ENCODE measurements at places on chromosomes 12 and 14.

- no peak for DNase-seq
Measured at GRCh38 chr12:120498870-120499515, 3.1 kb downstream of the DYNLL1 start.

- no peak for DNase-seq
Measured at GRCh38 chr14:22539831-22540230, 49.2 kb downstream of the DAD1 start.

DNA sequence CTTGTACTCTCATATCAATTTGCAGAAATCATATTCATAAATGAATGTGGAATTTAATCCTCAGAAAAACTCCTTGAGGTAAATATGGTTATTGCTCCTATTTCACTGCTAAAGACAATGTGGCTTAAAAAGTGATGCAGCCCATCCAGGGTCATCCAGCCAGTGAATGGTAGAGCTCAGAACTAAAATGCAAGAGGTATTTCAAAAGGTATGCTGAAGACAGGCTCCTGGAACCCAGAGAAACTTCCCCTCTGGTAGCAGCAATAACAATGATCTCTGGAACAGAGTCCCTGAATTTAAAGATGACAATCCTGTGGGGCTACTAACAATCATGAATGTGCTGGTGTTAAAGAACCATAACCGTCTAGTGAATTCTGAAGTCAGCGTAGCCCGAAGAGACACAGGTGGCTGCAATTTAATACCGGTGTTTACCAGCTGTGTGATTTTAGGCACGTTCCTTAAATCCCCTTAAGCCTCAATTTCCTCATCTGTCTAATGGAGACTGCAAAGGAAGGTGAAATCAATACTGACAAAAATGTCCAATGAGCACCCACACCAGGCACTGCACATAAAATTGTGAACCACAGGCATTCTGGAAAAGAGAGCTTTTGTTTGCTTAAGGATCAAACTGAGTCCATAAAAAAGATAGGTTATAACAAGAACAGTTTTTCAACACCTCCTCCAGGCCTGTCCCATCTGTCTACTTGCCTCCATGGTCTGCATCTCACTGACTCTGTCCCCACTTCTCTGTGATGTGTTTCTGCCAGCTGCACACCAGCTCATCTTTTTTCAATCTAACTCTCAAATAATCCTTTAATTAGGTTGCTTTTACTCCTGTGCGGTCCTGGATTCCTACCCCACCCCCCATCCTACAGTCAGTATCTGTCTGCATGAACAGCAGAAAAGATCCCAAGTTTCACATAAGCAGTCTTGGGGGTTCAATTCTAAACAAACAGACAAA lies 10.5 kb downstream of the TM7SF3 start:
- no peak for DNase-seq

DNA sequence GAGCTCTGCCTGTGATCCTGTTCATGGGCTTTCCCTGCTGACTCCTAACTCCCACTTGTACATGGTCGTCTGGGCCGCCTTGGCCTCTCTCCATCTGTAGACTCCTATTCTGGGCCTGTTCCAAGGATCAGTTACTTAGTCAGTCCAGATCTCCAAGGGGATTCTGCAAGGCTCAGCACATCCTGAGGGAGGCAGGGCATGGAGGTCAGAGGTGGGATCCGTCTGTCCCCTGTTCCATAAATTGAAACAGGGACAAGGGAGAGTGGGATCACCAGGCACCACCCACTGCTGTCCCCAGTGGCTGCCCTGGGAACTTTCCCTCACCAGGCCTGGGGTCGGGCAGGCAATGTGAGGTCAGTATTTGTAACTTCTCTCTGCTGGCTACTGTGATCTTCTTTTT lies 43.5 kb downstream of the KCTD10 start:
- no peak for DNase-seq

GRCh38 chr14:22387776-22388241 lies 201.2 kb downstream of the DAD1 start:
- DNase-seq, result no peak

DNA sequence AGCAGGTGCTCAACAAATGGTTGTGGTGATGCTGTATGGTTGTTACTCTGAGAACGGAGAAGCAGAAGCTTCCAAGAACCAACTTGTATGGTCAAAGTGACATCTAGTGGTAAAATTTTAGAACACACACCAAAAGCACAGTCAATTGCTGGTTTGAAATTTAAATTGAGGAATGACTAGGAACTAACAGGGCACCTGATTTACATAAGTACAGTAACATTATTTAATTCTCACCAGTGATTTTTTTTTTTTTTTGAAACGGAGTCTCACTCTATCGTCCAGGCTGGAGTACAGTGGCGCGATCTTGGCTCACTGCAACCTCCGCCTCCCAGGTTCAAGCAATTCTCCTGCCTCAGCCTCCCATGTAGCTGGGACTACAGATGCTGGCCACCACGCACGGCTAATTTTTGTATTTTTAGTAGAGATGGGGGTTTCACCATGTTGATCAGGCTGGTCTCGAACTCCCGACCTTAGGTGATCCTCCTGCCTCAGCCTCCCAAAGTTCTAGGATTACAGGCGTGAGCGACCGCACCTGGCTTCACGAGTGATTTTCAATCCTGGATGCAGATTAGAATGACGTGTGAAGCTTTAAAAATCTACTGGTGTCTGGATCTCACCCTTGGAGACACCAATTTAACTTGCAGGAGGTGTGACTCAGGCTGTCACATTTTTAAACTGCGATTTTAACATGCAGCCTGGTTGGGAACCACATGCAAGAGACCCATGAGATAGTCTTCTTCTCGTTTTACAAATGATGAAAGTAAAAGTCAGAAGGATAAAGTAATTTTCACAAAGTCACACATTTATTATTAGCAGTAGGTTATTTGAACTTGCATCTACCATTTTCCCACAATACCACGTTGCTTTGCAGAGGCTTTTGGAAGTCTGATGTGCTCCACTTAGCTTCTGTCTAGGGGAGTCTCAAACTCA lies 14.1 kb upstream of the NUMB start:
- DNase-seq, result no peak

DNA sequence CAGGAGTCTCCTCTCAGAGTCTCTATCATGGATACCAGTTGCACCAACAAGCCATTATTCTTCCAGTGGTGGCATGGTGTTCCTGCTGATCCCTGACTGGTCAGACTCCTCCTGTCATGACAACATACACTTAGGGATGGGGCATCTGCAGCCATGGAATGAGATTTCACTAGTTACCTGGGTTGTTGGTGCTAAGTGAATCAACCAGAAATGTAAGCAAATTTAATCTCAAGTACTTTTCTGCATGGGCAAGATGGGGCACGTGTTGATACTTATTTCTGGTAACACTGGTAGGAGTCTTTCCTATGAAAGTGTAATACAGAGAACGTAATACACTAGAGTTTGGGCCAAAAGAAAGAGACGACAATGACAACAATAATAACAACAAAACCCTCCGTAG lies 211.5 kb upstream of the FOXN3 start:
- DNase-seq, result no peak

DNA sequence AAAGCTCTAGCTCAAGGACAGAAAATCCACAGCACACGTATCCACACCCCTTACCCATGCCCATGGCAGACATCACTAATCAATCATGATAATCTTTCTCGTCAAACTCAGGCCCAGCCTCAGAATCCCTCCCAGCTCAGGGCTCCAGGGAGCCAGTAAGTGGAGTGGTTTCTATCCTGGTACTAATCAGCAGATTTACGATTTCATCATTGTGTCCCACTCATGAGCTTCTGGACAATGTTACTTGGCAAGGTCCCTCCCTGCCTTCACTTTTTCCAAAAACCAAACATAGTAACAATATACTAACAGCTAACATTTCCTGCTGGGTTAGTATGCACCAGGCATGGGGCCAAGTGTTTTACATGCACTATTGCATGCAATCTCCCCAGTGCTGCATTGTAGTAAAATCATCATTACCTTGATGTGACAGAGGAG lies 45.8 kb upstream of the NCOR2 start:
- DNase-seq, result no peak

DNA sequence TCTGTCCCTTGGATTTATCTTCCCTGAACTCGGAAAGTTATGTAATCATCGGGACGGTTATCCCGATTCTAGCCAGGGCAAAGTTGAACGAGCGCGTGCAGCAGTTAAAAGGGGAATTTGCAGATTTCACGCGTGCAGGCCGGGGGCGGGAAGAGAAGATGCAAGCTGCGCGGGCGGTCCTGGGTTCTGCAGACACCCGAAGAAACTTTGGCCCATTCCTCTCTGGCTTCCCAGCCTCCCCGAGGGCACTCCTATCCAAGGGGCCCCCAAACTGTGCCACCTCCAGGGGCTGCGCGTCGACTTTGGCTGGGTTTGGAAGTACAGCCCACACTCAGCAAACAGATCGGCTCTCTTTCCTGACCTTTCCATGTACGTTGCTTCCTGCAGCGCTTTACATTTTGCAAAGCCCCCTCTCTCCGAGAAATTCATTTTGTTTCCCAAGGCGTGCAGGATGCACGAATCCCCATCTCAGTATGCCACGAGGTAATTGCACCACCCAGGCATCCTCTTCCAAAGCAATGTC lies 941 bp upstream of the PPP1CC start:
- no peak for DNase-seq

DNA sequence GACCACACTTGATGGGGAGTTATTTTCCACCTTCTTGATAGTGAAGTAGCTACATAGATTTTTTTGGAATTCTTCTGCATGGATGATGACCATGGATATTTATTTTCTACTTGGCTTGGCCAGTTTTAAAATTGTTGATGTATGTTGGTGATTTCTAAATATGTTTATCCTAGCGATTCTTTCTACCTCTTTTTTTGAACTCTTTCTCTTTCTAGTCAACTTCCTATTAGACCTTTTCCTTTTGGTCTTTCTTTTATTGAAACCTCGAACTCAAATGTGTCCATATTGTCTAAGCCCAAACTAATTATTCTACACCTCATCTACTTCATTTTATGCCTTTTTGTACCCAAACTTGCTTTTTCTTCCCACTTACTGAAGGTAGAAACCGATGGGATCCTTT lies 37.0 kb downstream of the CCDC91 start:
- DNase-seq, result no peak

GRCh38 chr12:132559652-132560363 lies 50.6 kb downstream of the LRCOL1 start:
- peak; percentile 10 for DNase-seq

GRCh38 chr14:49977126-49977841 lies 84.4 kb downstream of the ARF6 start:
- DNase-seq, result no peak

DNA sequence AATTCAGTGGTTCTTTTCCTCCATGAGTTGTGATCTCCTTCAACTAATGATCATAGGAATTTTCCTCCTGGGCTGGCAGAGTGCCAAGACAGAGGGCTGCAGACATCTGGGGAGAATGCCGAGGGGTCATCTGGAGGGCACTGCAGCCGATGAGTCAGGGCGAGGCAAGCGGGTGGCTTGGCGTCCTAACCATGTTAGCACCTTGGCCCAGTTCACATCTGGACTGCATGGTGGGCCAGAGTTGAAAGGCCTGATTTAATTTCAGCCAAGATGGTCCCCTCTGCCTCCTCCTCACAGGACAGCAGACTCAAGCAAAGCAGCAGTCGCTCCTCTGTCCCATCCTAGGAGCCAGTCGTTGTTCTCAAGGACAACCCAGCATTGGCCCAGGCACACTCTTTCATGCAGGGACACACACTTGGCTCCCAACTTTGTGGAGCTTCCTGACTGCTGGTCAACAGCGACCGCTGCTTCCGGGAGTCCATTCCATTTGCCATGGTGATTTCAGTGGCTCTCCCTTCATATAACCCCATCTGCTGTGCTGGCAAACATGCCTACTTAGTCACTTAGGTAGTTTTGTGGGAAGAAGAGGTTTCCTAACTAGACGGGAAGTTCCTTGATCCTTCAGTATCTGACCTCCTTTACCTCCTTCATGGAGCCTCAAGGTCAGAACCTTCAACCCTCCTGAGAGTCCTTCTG lies 161.8 kb downstream of the TTC8 start:
- no peak for DNase-seq

DNA sequence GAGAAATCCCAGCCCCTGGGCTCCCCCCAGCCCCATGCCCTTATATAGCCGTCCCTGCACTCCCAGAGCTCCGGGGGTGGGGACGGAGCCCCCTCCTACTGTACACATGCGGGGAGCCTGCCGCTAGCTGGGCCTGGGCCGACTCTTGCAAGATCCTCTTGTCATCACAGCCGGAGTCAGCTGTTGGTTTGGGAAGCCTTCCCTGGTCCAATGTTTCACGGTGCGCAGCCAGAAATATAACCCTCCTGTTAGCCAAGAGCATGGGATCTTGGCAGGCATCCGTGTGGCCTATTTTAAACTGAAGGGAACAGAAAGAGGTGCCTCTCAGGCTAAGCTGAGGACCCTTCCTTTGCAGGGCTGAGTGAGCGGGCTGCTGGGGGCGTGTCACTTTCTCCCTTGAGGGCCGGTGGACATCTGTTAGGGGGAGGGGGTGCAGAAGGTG lies 175.3 kb downstream of the TSPAN9 start:
- DNase-seq, result no peak

GRCh38 chr12:110862329-110862728 lies 15.5 kb downstream of the CCDC63 start:
- no peak for DNase-seq

DNA sequence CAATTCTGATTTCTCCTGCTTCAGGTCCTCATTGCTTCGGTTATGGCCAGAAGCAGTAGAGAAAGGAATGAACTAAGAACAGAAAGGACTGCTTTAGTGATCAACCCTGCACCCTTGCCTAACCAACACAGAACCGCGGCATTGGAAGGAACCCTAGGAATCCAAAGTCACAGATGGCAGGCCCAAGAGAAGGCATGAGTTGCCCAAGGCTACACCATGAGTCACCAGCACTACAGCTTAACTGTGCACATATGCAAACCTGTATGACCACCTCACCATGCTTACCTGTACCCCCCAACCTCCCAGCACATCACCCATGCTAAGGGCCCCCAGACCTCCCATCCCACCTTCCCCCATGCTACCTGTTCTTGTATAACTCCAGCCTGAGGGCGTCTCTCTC lies 25.9 kb upstream of the BLTP3B start:
- DNase-seq, result no peak

DNA sequence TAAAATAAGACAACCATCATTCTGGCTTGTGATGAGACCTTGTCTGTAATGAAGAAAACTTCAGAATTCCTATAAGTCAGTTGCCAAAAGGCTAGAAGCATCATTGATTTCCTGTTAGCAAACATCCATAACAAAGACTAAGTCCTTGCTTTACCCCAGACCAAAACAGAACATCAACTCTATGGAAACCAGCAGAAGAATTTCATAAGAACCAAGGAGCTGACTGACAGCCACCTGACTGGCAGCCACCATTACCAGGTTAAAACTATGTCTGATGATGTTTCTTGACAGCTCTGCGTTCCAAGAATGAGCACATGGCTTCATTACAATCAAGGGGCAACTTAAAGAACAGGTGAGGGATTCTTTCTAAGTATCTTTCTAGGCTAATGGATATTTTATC lies 29.3 kb downstream of the HECTD4 start:
- DNase-seq, result no peak

DNA sequence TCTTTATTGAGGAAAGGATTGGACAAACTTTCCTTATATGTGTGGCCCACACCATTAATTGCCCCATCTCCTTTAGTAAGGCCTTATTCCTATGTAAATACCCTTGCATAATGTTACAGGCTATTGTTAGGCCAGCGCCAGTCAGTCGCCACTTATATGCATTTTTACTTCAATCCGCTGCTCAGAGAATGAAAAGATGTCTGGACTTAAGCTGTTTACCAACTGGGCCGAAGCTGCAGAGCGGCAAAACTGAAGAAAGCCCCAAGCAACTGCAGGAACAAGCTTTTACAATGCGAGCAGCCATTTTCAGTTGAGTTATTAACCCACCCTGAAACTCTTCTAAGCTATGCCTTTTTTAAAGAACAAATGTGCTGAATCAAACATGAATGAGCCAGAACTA lies 92.1 kb upstream of the OTX2 start:
- DNase-seq, result no peak

All from effector memory CD4-positive, alpha-beta T cell (primary cell).